GM06990 (cell line): ENCODE measurements at places on chromosomes 3 and 15.
A peak's percentile ranks its signal among the peaks of the same experiment; 100 is the strongest.

DNA sequence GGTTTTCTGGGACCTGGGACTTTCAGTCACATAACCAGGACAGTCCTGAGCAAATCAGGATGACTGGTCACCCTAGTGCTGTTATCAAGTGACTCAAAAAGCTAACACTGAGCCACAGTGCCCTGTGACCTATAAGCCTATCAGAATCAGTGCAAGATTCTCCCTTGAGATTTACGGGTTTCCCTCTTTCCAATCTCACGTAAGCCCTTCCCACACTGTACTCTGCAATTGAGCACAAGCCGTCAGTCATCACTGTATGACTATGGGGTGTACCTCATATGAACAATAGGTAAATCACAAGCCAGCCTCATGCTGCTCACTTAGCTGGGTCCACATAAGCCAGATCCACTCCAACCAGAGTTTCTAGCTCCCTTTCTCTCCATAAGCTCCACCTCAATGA is 21.0 kb upstream of the CLDN18 start:
- peak; percentile 51 for DNase-seq

DNA sequence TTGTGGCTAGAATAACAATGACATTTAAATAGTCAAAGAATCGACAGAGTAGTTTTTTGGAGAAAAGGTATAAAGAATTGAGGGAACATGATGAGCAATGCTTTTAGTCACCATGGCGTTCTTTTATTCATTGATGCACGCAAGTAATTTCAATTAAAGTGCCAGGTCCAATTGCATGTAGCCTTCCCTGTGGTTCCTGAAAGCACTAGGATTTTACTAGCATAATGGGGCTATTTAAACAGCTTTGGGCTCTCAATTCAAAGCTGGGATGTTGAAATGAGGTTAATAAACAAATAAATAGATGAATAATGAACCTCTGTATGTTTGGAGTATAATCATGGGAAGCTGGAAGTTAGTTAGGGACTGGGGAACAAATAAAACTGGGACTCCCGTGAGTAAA is 121.2 kb upstream of the GAP43 start:
- no peak for DNase-seq

- no peak for DNase-seq
Measured at GRCh38 chr3:81443457-81443782, 318.0 kb downstream of the GBE1 start.

GRCh38 chr3:194279701-194280360 is 71.3 kb downstream of the CPN2 start:
- DNase-seq, result no peak

DNA sequence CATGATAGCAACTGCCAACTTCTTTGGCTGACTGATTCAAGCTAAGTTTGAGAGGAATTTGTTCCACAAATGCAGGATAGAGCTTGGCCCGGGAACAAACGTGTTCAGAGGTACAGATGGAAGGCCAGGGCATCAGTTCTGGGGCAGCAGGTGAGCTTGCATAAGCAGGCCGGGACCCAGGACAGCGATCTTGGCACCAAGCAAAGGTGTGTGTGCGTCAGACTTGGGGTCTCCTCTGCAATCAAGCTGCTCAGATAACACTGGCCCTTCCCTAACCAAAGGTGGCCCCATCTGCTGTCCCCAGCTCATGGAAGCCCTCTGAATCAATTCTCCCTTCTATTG is 155.6 kb downstream of the MEGF11 start:
- DNase-seq, result no peak

- DNase-seq, result no peak
Measured at GRCh38 chr3:146416366-146416765, 53.0 kb downstream of the PLSCR2 start.

- no peak for DNase-seq
Measured at GRCh38 chr3:130504701-130505100, 12.3 kb upstream of the COL6A6 start.

DNA sequence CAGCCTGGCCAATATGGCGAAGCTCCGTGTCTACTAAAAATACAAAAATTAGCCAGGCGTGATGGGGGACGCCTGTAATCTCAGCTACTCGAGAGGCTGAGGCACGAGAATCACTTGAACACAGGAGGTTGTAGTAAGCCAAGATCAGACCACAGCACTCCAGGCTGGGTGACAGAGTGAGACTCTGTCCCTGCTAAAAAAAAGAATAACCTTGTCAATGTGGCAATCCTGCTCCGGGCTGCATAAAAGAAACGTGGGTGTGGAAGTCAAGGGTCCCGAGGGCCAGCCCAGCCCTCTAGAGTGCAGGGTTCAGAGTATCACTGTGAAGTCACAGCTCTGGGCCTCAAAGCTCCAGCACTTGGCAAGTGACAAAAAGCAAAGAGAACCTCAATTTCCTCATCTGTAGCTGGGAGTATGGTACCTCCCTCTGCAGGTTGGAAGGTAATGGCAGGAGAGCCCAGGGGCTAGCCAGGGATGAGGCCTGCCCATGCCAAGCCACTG is 73.5 kb upstream of the IQSEC1 start:
- DNase-seq, result no peak

DNA sequence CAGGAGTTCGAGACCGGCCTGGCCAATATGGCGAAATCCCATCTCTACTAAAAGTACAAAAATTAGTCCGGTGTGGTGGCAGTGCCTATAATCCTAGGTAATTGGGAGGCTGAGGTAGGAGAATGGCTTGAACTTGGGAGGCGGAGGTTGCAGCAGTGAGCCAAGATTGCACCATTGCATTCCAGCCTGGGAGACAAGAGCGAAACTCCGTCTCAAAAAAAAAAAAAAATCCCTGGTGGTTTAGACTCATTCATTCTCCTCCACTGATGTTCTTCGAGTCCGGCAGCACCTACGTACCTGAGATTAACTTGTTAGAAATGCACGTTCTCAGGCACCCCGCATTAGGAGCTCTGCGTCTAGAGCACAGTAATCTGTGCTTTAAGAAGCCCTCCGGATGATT is 3.7 kb downstream of the MCTP2 start:
- DNase-seq, result no peak

DNA sequence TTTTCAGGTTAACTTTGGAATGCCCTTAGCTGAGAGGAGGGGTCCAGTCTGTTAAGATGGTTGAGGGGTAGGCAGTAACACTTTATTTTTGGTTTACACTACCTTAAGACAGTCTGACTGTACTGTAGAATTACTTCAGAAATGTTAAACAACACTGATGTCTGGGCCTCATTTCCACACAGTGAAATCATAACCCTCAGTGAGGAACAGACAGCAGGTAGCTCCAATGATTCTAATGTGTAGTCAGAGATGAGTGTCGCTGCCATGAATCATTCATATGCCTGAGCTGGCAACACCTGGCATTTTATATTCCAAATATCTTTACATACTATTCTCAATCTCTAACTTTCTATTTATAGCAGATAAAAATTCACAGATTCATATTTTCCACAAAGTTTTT is 37.3 kb upstream of the POU1F1 start:
- no peak for DNase-seq

- DNase-seq, result no peak
Measured at GRCh38 chr3:40468018-40468417, 8.9 kb upstream of the ZNF619 start.

- no peak for DNase-seq
Measured at GRCh38 chr3:128322030-128323022, 144.4 kb downstream of the DNAJB8 start.

GRCh38 chr3:135802171-135802570 is 163.4 kb upstream of the PPP2R3A start:
- DNase-seq, result no peak

DNA sequence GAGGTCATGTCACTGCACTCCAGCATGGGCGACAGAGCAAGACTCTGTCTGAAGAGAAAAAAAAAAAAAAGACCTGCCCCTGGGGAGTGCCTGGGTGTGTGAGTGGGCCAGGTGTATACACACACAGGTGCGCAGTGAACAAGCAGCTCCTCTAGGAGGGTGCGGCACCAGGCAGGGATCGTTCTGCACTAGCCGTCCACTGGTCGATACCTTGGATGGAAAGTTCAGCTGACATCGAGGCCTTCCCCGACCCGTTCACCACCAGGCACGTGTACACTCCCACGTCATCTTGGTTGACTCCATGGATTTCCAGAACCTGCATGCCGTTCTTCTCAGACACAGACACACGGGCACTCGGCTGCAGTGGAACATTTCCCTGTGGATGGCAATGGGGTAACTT is 147.0 kb downstream of the MYLK start:
- no peak for DNase-seq

DNA sequence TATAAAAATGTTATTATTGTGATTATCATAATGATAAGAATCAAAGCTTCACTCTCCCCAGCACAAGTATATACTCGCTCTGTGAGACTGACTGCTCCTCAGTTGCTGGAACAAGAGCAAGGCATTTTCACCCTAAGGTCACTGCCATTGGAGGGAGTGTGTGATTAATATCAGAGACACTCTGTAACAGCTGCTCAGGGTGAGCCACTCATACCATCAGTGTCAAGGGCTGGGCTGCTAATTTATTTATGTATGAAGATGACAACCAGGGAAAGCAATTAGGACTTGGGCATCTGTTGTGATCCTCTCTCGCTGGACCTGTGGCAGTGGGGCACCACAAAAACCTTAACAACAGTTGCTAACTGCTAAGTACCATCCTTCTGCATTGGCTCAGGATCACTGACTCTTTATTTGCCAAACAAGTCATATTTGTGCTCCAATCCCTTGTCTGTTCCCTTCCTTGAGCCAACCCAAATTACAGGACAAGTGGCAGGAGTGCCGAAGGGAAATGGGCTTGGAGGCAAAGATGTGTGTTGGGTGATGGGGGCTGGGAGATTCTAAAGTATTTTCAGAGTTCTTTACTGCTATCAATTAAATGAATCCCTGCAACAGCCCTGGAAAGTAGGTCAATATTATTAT is 297.5 kb upstream of the STT3B start:
- DNase-seq, result no peak

GRCh38 chr3:186184021-186184420 is 75.1 kb upstream of the ETV5 start:
- no peak for DNase-seq

DNA sequence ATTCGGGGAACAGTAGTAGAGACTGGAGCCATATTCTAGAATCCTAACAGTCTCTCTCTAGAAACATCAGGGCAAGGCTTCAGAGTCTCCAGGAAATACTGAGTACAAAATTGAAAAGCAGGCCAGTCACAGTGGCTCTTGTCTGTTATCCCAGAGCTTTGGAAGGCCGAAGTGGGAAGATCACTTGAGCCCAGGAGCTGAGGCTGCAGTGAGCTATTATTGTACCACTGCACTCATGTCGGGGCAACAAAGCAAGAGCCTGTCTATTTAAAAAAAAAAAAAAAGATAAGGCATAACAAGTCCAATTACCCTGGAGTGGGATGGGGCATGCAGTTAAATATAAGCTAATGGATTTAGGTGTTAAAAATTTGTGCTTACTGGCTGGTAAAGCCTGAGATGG is 79.0 kb downstream of the SEMA6D start:
- no peak for DNase-seq

DNA sequence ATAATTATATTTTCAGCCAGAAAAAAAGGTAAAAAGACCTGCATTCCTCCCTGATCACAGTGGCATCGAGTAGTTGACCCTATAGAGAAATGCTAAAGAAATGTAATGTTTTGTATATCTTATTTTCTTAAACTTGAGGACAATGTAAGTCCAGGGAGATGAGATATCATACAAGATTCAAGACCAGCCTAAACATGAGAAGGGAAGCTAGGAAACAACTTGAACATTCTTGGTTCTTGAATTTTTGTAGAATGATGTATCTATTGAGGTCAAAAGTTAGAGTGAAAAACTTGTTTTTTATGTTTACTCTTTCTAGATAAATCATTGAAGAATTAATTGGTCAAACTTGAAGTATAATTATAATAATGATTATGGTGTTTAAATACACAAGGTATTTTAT is 497.7 kb upstream of the TBL1XR1 start:
- no peak for DNase-seq

DNA sequence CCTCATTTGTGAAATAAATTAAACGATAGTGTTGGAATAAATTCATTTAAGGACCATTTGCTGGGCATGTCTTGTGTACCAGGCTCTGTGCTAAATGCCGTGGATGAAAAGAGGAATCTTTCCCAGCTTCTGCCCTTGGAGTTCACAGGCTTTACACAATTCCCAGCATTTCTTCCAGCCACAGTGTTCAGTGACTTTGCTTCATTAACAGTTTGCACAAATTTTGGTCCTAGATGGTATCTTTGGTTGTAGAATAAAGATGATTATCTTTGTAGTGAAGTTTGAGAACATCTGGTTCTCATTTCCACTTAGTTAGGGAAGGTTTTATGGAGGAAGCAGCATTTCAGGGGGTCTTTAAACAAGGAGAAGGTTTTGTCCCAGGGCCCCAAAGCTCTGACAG is 100.1 kb downstream of the LRTM1 start:
- DNase-seq, result no peak

GRCh38 chr3:52333869-52334557 is 17.9 kb downstream of the DNAH1 start:
- DNase-seq, result no peak
